ENCODE measurements at places on chromosomes 5 and 9.

- no peak for DNase-seq
These were observed 148.9 kb downstream of the GCNT1 start for GRCh38 chr9:76607730-76608436.

DNA sequence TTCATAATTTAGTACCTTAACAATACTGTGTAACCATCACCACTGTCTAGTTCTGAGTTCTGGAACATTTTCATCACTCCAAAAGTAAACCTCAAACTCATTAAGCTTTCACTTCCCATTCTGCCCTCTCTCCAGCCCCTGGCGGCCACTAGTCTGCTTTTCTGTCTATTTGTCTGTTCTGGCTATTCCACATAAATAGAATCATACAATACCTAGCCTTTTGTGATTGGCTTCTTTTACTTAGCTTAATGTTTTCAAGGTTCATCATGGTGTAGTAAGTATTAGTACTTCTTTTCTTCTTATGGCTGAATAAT is 138.7 kb downstream of the RAPGEF6 start:
- DNase-seq: no peak

DNA sequence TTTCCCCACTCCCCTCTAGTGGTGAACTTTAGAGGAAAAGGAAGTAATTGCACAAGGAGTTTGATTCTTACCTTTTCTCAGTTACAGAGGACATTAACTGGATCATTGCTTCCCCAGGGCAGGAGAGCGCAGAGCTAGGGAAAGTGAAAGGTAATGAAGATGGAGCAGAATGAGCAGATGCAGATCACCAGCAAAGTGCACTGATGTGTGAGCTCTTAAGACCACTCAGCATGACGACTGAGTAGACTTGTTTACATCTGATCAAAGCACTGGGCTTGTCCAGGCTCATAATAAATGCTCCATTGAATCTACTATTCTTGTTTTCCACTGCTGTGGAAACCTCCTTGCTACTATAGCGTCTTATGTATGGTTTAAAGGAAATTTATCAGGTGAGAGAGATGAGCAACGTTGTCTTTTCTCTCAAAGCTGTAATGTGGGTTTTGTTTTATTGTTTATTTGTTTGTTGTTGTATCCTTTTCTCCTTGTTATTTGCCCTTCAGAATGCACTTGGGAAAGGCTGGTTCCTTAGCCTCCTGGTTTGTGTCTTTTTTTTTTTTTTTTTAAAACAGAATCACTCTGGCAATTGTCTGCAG is 25.3 kb downstream of the SLC22A5 start:
- no peak for DNase-seq

- no peak for DNase-seq
These were observed 102.8 kb downstream of the TAF11L14 start for GRCh38 chr5:17737092-17737491.
